PC-9 (cell line): ENCODE measurements at places on chromosomes 5 and 9. TPM values are rescaled to one million over a fixed set of nuclear protein-coding genes. Genes with fewer than 3 reads are reported as not detected.

WNT8A gene
- 0.35 TPM in 1 of 2 replicates, not detected in the other for total RNA-seq

CCDC152 gene
- 0.25 and 0.26 TPM in 2 replicates for total RNA-seq

NOXA1 gene
- total RNA-seq, result 10.5 and 22.8 TPM in 2 replicates

CACNA1B gene
- not detected in 2 replicates for total RNA-seq

ADAMTS12 gene
- 71.1 and 103 TPM in 2 replicates for total RNA-seq

DNA sequence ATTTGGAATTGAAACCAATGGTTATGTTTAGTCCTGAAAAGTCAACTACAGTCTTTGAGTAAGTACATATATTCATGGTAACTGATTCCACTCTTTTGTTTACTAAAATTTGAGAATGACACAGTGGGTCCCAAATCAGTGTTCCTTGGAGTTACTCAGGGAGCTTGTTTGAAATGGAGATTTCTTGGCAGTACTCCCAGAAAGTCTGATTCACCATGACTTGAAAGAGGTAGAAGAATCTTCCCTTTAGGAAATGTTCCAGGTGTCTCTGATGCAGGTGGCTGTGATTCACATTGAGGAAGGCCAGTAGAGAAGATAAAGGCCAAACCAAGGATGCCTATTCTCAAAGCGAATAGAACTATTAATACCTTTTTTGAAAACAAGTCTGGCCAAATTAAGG, 1078.3 kb downstream of the CDH12 start:
- peak; percentile 67 for DNase-seq

DNA sequence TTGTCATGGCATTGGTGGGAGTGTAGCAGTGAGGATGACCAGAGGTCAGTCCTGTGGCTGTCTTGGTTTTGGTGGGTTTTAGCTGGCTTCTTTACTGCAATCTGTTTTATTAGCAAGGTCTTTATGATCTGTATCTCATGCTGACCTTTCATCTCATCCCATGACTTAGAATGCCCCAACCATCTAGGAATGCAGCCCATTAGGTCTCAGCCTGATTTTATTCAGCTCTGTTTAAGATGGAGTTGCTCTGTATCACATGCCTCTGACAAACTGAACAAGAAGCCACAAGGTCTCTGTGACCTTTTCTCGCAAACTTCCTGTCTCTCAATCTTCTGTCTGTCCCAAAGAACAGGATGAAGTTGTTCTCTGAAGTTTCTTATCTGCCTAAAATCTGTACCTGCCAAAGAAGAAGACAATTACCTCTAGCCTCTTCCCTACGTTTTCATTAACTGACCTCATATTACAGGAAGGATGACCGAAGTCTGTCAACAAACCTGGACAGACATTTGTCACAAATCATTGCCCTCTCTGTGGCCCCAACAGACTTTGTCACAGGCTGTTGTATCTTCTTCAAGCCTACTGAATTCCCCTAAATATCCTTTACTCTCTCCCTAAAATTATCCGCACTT, 284.2 kb upstream of the SEMA6A start:
- DNase-seq, result no peak

GRCh38 chr5:111242606-111243005, 18.4 kb downstream of the CAMK4 start:
- no peak for DNase-seq

DNA sequence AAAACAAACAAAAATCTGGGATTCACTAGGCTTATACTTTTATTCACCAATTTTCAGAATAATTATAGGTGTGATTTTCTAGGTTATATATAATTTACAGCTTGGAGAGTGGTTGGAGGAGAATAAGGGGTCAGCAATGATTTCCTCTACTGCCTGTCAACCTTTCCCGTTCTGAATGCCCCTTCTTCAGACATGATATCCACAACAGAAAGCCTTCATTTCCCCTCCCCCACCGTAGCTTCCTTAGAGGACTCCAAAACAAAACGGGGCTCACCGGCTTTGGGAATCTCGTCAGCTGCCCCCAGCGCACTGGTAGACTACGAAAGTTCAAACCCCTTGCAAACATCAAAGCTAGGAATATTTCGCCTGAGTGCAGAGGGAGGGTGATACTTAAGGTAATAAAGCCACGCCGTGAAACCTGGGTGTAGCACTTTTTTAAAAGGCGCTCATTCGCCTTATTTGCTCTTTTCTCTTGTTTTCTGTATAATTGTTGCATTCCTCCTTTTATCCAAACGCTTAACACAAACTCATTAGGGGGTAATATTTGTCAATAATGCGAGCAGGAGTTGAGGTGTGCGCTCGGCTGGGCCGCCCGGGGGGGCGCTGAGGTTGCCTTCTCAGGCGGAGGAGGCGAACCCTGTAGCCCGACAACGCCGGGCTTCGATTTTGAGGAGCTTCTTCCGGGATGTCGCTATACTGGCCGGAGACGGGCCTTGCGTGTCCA, 2.4 kb downstream of the OTP start:
- DNase-seq, result no peak

DNA sequence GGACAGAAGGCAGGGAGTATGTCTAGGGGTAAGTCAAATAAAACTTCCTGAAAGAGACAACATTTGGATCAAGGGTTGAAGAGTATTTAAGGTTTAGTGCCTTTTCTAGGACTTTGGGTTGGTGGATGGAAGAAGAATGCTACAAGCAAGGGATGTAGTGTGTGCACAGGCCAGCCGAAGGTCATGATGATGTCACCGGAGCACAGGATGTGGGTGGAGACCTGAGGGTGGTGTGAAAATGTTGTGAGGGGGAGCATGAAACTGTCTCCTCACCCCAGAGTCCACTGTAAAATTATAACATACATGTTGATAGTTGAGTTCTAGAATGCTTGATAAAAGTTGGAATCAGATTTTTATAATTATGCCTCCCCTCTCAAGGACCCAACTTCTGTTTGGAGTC, 553.3 kb upstream of the SGCD start:
- DNase-seq, result no peak

DNA sequence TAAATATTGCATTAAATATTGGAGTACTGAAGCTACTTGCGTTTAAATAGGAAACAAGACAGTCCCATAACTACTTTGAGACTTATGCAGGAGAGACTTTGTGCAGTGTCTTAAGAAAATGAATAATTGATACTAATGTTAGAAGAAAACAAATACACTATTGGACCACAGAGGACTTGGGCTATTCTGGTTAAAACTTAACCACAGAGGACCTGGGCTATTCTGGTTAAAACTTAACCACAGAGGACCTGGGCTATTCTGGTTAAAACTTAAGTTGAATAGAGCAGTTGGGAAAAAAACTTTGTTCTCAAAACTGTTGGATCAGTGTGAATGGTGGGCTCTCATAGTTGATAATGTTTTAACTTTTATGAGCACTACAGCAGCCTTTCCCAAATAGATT, 141.7 kb downstream of the WDR70 start:
- DNase-seq, result no peak

- no peak for DNase-seq
Measured at GRCh38 chr5:171454549-171454948, 35.1 kb downstream of the FGF18 start.

DNA sequence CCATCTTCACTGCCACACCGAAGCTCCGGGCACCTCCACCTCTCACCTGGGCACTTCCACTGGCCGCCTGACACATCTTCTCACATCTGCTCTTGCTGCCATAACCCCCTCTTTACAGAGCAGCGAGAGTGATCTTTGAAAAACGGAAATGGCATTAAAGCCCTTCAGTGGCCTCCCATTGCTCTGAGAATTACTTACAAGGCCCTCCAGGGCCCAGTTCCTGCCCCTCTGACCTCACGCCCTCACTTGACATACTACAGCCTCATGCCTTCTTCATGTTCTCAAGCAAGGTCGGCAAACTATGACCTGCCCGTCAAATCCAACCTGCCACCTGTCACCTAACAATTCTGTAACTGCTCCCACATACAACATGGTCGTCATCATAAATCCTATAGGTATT, 187.3 kb downstream of the NR3C1 start:
- DNase-seq, result no peak

DNA sequence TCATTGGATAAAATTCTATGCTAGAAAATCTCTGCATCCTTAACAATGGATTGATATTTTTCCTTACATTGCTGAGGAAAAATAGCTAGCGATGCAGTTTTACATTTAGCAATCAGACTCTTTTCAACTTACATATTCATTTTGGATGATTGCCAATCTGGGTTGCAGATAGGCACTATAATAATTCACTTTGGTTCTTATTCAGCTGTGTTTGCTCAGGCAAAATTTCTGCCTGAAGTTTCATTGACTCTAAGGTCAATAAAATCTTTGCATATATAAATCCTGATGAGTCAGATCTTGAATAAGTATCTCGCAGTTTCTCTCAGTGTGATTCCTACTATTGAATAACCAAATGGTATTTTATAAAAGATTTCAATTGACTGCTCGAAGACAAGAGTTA, 1105.8 kb downstream of the CDH18 start:
- DNase-seq, result no peak

GRCh38 chr5:95720094-95720786, 10.9 kb upstream of the RHOBTB3 start:
- DNase-seq, result no peak

- DNase-seq, result no peak
Measured at GRCh38 chr5:103364074-103364473, 105.5 kb downstream of the MACIR start.

DNA sequence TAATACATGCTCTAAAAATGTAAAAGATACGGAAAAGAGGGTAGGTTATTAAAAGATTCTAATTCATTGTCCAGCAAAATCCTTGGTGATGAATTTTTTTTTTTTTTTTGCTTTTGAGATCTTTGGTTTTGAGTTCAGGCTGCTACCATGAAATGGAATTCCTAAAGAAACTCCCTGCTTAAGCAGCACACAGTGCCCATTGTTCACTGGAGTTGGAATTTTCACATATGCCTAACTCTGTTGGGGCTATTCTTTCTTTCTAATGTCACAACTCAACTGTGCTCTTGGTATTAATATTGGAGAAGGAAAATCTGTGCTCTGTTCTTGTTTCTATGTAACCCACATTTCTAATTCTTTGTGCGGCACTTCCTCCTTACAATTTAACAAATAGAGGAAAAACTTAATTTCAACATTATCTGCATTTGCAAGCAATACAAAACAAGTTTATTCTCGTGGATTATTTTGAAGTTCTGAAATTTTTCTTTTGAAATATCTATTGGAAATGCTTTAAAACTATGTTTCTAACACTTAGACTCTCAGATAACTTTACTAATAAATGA, 21.6 kb downstream of the MATR3 start:
- no peak for DNase-seq

GRCh38 chr5:179836225-179837019, 15.7 kb downstream of the SQSTM1 start:
- peak; percentile 49 for DNase-seq

DNA sequence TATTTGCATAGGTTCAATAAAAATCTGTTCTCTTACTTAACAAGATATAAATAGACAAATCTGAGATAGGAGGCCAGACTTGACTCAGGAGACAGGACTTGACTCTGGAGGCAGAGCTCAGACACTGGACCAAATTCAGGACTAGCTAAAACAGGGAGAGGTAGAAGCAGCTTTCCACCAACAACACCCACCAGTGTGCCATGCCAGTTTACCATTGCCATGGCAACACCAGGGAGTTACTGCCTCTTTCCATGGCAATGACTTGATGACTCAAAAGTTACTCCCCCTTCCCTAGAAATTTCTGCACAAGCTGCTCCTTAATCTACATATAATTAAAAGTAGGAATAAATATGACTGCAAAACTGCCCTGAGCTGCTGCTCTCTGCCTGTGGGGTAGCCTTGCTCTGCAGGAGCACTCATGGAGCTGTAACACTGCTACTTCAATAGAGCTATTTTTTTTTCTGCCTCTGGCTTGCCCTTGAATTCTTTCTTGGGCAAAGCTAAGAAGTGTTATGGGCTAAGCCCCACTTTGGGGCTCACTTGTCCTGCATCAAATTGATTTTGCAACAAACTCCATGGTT, 473.0 kb downstream of the PLK2 start:
- peak; percentile 19 for DNase-seq

GRCh38 chr5:94551858-94552257, 66.5 kb downstream of the KIAA0825 start:
- no peak for DNase-seq

GRCh38 chr9:133785753-133786370, 47.7 kb upstream of the SARDH start:
- no peak for DNase-seq

GRCh38 chr9:7363777-7364477, 435.7 kb downstream of the DMAC1 start:
- no peak for DNase-seq

DNA sequence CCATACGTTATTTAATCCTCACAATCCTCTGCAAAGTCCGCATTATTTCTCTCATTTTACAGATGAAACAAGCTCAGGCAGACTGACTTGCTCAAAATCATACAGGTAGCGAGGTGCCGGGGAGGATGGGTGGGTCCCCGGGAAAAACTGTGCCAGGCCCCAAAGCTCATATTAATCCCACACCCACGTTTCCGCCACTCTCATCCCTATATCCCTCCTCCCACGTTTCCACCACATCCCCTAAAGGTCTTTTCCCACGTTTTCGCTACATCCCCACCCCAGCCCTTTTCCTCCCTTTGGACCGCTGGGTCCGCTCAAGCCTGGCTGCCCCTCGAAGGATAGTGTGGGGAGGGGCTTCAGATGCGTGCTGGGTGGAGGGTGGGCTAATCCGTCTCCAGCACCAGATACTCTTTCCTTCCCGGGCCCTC, 434 bp upstream of the FSD1L start:
- DNase-seq, result no peak

DNA sequence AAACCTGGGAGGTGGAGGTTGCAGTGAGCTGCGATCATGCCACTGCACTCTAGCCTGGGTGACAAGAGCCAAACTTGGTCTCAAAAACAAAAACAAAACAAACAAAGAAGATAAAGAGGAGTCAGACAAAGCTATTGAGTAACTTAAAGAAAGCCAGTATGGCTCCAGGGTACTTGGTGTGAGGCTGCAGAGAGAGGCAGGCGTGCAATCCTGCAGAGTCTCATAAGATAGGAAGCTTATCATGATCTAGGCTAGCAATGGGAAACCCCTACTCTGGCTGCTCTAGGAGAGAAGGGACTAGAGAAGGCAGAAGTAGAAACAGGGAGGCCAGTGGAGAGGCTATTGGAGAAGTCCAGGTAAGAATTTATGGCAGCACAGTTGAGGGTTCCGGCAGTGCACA, 42.0 kb downstream of the ARRDC3 start:
- DNase-seq, result no peak

GRCh38 chr9:107386396-107386795, 103.2 kb downstream of the KLF4 start:
- no peak for DNase-seq

GRCh38 chr5:112795944-112796678, 58.4 kb downstream of the APC start:
- no peak for DNase-seq

GRCh38 chr9:6894135-6894534, 136.4 kb downstream of the KDM4C start:
- no peak for DNase-seq

GRCh38 chr5:1550287-1551076, 26.7 kb upstream of the LPCAT1 start:
- DNase-seq, result no peak

DNA sequence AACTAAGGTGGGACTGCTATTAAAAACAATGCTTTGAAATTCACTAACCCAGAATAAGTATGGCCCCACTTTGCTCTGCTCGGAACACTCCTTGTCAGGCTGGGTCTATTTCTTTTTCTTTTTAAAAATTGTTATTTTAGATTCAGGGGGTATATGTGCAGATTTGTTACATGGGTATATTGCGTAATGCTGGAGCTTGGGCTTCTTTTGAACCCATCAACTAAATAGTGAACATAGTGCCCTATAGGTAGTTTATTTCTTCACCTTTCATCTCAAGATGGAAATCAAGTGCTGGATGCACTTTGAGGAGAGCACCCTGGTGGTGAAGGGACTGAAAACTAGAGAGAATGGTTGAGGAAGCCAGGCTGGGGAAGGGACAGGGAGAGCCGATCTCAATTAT, 51.0 kb downstream of the GLRA1 start:
- DNase-seq, result no peak

- DNase-seq, result no peak
Measured at GRCh38 chr5:147400881-147401280, 109.0 kb downstream of the DPYSL3 start.
